Stimulated activated CD8-positive, alpha-beta memory T cell treated with anti-CD3 and anti-CD28 coated beads, Interleukin-4, amount 100 ng/mL, for 1 hour (primary cell): ENCODE measurements at places on chromosomes 2 and 18.

DNA sequence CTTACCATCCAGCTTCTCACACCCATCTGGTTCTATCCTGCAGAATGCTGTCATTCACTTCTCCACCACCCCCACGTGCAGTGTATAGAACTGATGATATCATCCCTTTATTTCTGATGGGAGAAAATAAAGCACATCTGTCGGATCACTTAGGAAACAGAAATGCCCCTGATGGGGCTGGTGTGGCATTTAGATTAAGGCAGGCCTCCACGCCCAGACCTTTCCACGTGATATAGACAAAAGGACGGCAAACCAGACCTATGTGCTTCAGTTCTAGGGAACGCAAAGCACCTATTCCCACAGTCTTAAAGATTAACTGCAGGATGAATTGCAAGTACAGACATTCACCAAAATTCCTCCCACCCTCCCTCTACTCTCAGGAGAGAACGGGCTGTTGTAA lies 27.6 kb upstream of the CABLES1 start:
- DNase-seq, result no peak

DNA sequence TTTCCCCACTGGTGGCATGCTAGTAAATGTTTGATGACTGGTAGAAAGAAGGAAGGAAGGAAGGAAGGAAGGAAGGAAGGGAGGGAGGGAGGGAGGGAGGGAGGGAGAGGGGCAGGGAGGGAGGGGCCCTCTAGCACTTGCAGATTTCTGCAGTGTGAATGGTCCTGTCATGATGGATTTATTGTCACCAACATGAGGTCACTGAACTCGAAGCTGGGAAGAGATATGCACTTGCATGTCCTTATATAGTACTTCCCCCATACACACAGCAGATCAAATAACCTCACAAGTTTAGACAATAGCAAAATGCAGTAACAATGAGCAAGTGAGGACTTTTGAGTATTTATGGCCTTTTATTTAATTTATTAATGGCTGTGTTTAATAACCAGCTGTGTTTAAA lies 44.5 kb upstream of the CXCR4 start:
- DNase-seq, result no peak

DNA sequence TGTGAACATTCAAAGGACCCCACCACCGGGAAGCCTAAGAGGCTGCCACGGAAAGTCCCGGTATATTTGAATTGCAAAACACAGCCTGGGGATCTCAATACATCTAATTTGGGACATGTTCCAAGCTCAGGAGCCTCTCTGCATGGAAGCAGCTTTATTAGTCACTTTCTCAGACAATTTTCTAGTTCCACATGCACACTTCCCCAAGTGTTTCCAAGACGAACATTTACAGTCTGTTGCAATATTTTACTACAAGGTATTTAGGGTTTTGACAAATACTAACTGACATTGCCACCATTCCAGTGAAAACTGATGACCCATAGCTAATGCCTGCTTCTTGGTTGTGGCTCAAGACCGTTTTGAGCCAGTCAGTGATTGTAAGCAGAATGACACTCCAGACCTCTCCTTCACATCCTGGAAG lies 145.3 kb downstream of the NCKAP5 start:
- no peak for DNase-seq

- no peak for DNase-seq
Observed at GRCh38 chr2:226652369-226652768, 147.3 kb downstream of the IRS1 start.

GRCh38 chr2:190811811-190812210 lies 68.8 kb upstream of the GLS start:
- no peak for DNase-seq

- no peak for DNase-seq
Observed at GRCh38 chr2:62415518-62415917, 90.5 kb downstream of the TMEM17 start.

GRCh38 chr18:25737710-25738311 lies 352.6 kb downstream of the SS18 start:
- no peak for DNase-seq

GRCh38 chr18:24530630-24531111 lies 70.2 kb downstream of the HRH4 start:
- no peak for DNase-seq
